H7 (cell line): ENCODE measurements at places on chromosomes 1 and 21.

- DNase-seq = no peak
Measured at GRCh38 chr1:181456551-181456950, 26.8 kb upstream of the CACNA1E start.

- DNase-seq = no peak
Measured at GRCh38 chr1:233412812-233413211, 85.3 kb downstream of the MAP3K21 start.

GRCh38 chr1:116024626-116025025 is 48.3 kb downstream of the SLC22A15 start:
- DNase-seq = no peak

DNA sequence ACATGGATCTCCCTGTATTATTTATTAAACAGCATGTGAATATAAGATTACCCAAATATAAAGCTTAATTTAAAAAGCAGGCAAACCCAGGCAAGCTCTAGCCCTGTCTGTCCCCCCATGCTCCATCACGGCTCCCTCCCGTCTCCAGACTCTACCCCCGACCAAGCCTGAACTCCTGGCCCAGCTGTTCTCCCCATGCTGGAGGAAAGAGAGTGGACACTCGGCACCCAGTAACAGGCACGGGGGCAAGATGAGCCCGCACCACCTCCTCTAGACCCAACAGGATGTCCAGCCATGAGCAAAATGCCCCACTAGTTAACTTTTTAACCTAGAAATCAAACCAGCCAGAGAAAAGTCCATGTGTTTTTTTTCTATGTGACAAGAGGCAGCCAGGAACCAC is 19.3 kb downstream of the SLC19A1 start:
- DNase-seq = no peak

GRCh38 chr1:17304151-17304825 is 3.7 kb upstream of the PADI4 start:
- peak; percentile 30 for DNase-seq

DNA sequence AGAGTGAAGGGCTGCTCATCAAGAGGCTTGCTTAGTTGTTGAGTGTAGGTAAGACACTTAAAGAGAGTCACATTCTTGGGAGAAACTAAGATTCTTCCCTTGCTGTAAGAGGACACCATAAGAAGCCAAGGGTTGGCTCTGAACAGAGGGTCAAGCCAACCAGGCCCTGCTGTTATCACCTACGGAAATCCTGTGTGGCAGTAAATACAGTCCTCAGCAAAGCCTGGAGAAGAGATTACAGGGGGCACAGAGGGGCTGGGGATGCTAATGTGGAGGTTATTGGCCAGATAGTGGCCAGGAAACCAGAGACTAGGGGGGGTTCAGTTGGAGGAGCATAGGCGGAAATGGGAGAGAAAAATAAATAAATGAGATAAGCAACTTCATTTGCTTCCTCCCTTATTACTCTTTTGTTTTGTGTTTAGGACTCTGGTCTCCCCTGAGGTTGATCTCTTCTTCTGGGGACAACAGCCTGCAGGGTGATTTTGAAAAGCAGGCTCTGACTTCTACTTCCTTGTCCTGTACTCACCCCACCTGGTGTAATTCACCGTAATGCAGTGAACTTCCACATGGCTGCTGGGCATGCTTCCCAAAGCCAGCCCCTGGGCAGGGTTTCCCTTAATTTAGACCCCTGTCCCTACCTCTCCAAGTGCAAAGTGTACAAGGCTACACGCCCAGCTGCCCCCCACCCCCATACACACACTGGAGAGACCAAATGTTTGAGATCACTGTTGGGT is 40.9 kb downstream of the MTARC1 start:
- no peak for DNase-seq
